ENCODE measurements at places on chromosomes 16 and 17.

DNA sequence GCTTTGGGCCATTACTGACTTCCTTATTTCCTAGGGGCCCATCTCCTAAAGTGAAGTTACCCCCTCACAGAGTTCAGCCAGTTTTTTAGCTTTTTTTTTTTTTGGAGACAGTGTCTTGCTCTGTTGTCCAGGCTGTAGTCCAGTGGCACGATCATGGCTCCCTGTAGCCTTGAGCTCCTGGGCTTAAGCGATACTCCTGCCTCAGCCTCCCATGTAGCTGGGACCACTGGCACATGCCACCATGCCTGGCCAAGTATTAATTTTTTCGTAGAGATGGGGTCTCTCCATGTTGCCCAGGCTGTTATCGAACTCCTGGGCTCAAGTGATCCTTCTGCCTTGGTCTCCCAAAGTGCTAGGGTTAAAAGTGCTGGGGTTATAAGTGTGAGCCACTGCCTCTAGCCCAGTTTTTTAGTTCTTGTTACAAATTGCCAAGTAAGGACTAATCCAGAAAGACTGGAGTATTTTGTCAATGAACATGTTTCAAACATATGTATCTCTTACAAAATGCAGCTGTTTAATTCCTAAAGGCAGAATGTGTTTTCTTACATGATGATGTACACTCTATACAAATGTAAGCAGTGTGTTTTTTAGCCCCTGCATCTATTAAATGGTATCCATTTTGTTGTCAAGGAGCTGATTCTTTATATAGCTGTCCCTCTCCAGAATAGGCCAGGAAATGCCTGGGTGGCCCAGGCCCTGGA, 49.1 kb upstream of the IL34 start:
- no peak for DNase-seq

DNA sequence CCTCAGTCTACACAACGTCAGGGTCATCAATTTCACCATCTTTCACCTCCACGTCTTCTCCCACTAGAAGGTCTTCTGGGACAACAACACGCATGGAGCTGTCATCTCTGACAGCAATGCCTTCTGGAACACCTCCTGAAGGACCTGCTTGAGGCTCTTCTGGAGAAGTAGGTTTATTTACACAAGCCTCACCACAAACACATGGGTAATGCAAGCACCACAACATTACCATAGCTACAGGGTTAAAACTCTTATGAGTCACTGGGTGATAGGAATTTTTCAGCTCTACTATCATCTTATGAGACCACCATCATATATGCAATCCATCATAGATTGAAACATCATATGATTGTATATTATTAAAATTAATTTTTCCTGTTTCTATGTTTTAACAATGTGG, 215.4 kb downstream of the CHD9NB start:
- DNase-seq, result no peak

DNA sequence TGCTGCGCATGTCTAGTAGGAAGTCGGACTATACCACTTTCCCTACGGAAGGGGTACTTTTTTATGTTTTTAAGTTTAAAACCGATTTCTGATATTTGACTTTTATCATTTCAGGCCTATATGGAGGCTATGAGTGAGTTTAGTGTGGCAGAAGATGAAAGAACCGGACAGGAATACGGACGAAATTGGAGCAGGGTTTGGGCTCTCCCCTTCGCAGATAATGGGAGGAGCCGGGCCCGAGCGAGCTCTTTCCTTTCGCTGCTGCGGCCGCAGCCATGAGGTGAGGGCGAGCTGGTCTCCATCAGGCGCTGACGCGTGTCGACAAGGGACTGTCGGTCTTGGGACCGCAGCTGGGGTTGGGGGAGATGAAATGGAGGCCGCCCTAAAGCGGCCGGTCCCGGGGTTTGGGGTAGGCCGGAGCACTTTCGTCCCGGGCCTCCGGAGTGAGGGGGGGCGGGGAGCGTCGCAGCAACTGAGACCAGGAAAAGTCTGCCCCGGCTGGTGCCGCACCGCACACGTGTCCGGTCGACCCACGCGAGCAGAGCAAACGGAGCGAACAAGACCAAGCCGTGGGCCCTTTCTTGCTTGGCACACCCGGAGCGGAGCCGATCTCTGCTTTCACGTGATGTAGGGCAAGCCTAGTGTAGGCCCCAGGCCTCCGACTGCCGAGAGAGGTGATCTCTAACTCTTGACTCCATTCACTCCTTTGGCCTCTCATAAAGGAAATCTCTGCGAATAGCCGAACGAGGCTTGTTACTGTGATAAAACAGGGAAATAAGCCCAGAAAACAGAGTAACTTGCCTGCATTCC, at the start of gene RPL19:
RPL19 (plus strand) TSS at position 214 of the 810 bp plus-strand sequence; CDS start at position 276, 62 bp downstream.
- DNase-seq, result peak; percentile 85

DNA sequence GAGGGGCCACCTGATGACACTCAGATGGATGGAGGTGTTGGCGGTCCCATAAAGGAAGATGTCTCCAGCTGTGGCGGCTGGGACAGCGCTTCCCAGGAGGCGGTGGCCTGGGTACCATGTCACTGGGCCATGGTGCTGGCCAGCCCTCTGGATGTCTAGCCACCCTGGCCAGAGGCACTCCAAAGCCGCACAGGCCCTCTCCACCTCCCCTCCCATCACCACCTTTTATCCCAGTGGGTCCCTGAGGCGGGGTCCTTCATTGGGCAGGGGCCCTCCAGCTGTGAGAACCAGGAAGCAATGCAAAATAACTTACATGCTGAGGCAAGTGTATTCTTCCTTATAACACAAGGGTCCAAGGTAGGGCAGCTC, 23.1 kb downstream of the RAB11FIP4 start:
- DNase-seq, result no peak

GRCh38 chr16:83302853-83303252, 504.9 kb upstream of the HSBP1 start:
- no peak for DNase-seq

GRCh38 chr17:12261354-12261753, 240.7 kb downstream of the MAP2K4 start:
- DNase-seq, result no peak

GRCh38 chr17:42891539-42892152, 9.0 kb upstream of the G6PC1 start:
- peak; percentile 75 for DNase-seq

GRCh38 chr16:57516773-57517172, 19.6 kb downstream of the CCDC102A start:
- DNase-seq, result no peak

DNA sequence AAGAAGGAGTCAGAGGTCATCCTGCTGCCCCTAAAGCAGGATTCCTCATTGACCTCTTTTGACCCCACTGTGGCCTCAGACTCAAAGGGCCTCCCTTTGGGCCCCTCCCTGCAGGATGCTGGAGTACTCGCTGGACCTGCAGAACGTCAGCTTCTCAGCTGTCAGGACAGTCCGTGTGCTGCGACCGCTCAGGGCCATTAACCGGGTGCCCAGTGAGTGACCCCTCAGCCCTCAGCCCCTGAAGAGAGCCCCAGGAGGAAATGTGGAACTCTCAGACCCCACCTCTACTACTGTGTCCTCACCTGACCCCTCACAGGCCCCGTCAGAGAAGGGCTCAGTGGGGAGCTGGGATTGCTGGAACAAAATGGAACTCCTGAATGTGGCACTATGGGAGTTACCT, 9.1 kb downstream of the CACNA1G start:
- no peak for DNase-seq

Data from femur (tissue), 1 donor.